CD4-positive, alpha-beta T cell treated with Interleukin-10 for 1 hour (primary cell): ENCODE measurements at places on chromosomes 5 and 9.

- DNase-seq: no peak
These were observed 464 bp downstream of the GDF9 start for GRCh38 chr5:132865668-132866341.

- DNase-seq: no peak
These were observed 1247.0 kb upstream of the ACO1 start for GRCh38 chr9:31137176-31138160.

DNA sequence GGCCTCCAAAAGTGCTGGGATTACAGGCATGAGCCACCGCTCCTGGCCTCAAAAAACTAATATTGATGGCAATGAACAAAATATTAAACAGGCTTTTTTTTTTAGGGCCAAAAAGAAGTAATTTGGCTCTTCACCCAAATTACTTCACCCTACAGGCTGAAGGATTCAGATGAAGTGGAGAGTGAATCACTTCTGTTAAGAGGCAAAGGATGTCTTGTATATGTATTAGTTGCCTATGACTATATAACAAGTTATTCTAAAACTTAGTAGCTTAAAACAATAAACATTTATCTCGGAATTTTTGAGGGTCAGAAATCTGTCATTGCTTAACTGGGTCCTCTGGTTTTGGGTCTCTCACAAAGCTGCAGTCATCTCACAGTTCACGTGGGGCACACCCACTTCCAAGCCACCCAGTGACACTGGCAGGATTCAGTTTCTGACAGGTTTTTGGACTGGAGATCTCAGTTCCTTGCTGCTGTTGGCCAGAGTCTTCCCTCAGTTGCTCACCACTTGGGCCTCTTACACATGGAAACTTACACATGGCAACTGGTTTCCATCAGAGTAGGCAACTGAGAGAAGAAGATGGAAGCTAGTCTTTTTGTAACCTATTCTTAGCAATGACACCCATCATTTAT is 66.7 kb downstream of the IQGAP2 start:
- DNase-seq: no peak

- DNase-seq: no peak
These were observed 4.7 kb upstream of the VAV2 start for GRCh38 chr9:133996531-133997520.

GRCh38 chr9:126698251-126698650 is 84.5 kb downstream of the LMX1B start:
- no peak for DNase-seq

DNA sequence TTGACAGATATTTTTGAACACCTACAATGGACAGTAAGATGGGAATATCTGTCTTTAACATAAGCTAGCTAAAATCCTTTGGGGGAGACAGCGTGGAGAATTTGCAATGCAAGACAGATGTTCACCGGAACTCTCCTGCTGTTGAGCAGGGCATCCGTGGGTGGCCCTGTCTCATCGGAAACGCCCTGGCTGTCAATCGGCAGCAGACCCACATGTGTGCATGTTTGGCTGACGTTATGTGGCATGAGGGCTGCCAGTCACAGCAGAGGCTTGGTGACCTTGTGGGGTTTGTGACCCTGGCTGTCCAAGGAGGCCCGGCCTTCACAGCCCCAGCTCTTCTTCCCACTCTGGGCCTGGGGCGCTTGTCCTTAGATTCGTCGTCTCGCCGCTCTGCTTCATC is 129.7 kb upstream of the OTULINL start:
- DNase-seq: no peak

GRCh38 chr5:1186351-1187233 is 14.8 kb upstream of the SLC6A19 start:
- no peak for DNase-seq

GRCh38 chr5:119179857-119180641 is 109.2 kb downstream of the DMXL1 start:
- DNase-seq: no peak

DNA sequence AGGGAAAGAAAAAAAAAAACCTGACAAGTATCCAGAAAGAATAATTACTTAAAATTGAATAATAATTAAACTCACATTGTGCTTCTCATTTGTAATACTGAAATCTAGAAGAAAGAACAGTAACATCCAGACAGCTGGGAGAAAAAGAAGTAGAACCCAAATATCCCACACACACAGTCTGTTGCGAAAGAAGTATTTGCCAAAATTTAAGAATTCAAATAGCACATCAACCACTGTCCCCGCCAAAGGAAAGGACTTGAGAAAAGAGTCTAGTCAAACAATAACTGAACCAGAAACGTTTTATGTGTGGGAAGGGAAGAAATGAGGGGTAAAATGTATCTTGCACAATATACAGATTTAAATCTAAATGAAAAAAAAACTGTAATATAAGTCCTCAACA is 202.8 kb downstream of the MLLT3 start:
- DNase-seq: no peak

GRCh38 chr9:134041649-134041962 is 16.3 kb downstream of the BRD3OS start:
- DNase-seq: no peak

- no peak for DNase-seq
These were observed 4.2 kb downstream of the MEGF10 start for GRCh38 chr5:127294829-127295228.

DNA sequence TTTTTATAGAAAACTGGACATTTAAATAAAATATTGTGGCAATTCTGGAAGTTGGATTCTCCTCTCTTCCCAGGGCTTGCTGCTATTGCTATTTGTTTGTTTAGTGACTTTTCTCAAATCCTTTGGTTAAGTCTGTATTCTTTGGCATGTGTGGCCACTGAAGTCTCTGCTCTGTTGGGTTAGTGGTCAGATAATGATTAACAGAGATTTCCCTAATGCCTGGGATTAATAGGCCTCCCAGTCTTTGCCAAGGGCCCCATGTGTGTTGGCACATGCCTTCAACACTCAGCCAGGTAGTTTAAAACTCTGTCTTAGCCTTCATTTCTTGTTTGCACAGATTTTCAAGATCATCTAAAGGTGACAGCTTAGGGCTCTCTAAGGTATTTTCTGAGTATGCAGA is 92.8 kb upstream of the EPB41L4A start:
- DNase-seq: no peak

- DNase-seq: no peak
These were observed 39.8 kb downstream of the STARD4 start for GRCh38 chr5:111472579-111472978.

GRCh38 chr9:33924978-33925797 is 108.2 kb downstream of the UBE2R2 start:
- peak; percentile 32 for DNase-seq

DNA sequence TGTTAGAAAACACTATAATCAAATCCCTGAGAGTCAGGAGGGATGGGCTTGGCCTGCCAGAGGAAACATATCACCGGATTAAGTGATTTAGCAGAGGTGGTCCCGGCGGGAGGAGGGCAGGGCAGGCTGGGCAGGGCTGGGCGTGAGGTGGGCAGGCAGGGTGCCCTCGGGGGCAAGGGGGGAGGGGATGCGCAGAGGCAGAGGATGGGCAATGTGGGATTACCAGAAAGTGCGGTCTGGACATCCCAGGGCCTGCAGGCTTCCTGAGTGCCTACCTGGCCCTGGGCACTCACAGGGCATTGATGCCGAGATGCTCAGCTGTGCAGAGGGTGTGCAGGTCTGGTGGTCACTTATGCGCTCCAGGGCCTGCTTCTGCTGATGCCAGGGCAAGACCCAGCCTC is 115.2 kb downstream of the ADAMTS2 start:
- no peak for DNase-seq

- peak; percentile 78 for DNase-seq
These were observed 2.2 kb upstream of the GNPDA1 start for GRCh38 chr5:142014911-142015584.

- no peak for DNase-seq
These were observed 186.7 kb downstream of the SYK start for GRCh38 chr9:90988318-90988717.

DNA sequence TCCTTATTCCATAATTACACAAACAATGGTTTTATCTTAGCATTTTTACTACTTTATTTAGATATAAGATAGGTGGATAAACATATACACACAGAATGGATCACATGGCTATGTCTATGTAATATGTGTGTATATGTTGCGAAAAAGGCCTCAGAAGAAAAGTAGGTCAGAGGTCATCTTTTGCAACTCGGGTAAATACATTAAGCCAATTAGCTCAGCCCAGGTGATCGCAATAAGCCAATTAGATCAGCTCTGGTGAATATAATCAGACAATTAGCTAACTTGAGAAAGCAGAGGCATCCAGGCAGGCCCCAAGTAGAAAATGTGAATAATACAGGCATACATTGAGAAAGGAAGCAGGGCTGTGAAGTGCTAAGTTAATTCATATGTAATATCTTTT is 24.3 kb downstream of the SLCO4C1 start:
- DNase-seq: no peak

DNA sequence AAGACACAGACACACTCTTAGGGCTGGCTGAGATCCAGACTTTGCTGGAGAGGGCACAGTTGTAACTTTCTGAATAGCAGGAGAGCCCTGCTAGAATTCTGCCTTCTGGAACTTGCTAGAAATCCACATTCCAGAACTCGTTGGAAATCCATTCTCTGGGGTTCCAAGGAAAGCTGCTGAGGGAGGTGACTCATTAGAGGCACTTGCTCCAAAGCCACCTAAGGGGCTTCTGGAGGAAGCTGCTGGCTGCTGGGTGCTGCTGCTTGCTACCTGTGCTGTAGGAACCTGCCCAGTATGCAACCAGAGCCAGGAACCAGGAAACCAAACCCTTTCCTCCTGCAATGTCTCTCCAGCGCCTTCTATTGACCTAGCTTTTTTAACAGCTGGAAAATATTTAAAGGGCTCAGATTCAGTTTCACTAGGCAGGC is 4.1 kb upstream of the TLE4 start:
- DNase-seq: no peak

- DNase-seq: no peak
These were observed 62.0 kb upstream of the MEF2C start for GRCh38 chr5:88944751-88945531.

DNA sequence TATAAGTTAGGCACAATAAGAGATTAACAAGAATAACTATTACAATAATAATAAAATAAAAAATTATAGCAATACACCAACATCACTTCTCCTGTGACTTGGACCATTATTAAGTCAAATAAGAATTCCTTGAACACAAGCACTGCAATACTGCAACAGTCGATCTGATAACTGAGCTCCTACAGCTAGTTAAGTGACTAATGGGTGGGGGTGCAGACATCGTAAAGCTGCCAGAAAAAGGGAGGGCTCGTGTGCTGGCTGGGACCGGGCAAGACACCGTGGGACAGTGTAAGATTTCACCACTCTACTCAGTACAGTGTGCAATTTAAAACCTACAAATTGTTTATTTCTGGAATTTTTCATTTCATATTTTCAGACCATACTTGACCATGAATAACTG is 78.8 kb downstream of the SNX24 start:
- no peak for DNase-seq

- no peak for DNase-seq
These were observed 548.9 kb downstream of the BNC2 start for GRCh38 chr9:16321461-16322119.

- DNase-seq: no peak
These were observed 168.1 kb downstream of the APBA1 start for GRCh38 chr9:69504058-69504457.

GRCh38 chr5:100901821-100902341 is 1.2 kb downstream of the ST8SIA4 start:
- peak; percentile 84 for DNase-seq

GRCh38 chr9:121302786-121303185 is 34.8 kb downstream of the GSN start:
- DNase-seq: no peak

- DNase-seq: no peak
These were observed 94.6 kb downstream of the RASEF start for GRCh38 chr9:82968388-82968787.

DNA sequence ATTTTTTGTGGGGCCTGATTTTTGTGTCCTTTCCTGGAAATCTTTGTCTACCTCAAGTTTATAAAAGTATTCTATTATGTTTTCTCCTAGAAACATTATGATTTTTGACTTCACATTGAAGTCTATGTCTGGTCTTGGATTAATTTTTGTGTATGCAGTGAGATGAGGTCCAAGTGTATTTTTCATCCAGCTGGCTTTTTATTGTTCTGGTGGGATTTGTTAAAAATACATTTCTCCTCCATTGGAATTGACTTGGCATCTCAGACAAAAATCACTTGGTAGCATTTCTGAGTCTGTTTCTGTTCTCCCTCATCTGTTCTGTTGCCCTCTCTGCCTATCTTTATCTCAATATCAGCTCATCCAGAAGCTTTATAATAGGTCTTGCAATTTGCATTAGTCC is 109.0 kb downstream of the IRX1 start:
- DNase-seq: no peak

GRCh38 chr5:35360671-35361070 is 130.4 kb upstream of the PRLR start:
- DNase-seq: no peak

DNA sequence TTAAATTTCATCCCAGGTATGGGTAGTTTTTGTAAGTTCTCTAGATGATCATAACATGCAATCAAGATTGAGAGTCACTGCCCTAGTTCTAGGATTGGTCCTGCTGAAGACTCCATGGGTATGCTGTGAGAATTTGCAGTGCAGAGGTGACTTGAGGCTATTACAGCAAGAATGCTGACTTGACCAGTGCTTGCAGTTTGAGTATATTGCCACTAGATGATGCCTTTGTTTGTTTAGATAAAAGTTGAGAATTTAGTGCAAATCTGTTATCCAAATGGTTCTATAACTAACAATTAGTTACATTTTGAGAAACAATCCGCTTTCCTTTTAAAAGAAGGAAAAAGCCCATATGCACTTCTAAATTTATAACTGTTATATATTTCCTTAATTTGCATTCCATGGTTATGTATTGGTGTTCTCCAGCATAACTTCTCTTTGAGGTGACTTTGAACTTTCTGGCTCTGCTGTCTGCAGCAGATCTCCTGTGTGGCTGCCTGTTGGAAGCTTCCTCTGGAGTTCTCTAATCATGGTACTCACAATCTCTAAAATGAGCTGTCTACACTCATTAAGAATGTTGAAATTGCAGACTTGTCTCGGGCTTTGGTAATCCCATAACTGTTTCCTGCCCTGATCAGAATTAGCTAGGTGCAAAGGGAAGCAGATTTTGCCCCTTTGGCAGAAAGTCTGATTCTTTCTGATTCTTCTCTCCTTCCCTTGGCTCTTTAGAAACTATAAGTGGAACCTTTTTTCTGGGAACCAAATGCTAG is 24.9 kb downstream of the MELK start:
- no peak for DNase-seq

DNA sequence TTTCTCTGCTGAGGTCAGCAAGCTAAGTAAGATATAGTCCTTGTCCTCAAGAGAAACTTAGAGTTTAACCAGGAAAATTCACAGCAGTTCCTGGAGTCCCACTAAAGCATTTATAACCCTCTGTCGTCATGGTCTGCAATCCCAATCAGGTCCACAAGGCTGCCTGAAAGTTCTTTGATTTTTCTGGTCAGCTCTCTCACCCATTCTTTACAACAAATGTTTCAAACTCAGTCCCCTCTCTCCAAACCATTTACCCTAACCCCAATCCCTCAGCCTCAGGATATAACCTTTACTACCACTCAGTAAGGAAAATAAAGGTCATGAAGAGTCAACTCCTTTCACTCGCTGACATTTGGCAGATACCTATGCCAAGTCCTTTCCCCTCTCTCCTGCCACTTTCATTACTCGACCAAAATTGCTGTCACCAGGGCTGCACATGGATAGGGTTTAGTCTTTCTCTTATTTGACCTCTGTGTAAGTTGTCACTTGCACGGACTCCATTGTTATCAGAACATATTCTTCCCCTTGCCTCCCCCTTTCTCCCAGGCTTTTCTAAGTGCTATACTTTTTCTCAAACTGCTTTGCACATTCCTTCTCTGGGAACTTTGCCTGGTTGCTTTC is 936.6 kb downstream of the NR2F1-AS1 start:
- no peak for DNase-seq

GRCh38 chr9:97905228-97905627 is 17.1 kb downstream of the TRMO start:
- DNase-seq: peak; percentile 78

- DNase-seq: no peak
These were observed 4.5 kb downstream of the LRRTM2 start for GRCh38 chr5:138870611-138871010.
